NCI-H187 treated with DMSO at 0.1 percent for 48 hours (cell line): ENCODE measurements at places on chromosomes 1 and 21.

DNA sequence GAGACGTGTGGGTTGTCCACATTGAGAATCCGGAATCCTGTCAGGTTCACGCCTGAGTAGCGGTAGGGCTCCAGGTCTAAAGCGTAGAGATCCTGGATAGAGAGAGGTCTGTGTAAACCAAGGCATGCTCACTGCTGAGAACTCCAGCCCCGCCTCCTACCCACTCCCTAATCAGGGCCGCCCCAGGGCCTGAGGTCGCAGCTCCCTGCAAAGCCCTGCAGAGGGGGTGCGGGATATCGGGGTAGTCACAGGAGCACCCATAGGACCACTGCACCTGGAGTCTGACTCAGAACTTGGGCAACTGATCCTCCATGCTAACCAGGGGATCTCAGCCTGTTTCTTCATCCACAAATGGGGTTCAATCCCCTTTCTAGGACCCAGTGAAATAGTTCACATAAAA is 174.4 kb downstream of the GRIK3 start:
- DNase-seq: no peak

GRCh38 chr1:1752636-1753606 is 25.3 kb downstream of the NADK start:
- DNase-seq: no peak

- no peak for DNase-seq
Measured at GRCh38 chr1:37794372-37795339, 1.0 kb downstream of the MANEAL start.

- no peak for DNase-seq
Measured at GRCh38 chr1:111876631-111877030, 112.8 kb downstream of the KCND3 start.

DNA sequence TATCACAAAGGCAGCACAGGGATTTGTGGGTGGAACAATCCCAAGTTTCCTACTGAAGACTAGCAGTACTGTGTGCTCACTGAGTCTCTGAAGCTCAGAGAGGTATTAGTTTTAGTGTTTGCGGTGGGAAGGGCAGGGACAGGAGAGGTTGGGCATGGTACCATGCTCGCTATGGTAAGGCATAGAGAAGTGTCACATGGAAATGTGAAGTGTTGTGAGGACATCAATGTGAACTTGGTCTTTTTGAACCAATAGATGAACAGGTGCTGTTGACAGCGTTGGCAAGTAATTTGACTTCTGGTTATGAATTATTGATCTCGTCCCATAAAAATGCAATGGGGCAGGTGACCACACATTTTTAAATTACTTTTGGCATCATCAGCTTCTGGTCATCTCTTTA is 55.8 kb upstream of the ADAMTS1 start:
- DNase-seq: no peak

DNA sequence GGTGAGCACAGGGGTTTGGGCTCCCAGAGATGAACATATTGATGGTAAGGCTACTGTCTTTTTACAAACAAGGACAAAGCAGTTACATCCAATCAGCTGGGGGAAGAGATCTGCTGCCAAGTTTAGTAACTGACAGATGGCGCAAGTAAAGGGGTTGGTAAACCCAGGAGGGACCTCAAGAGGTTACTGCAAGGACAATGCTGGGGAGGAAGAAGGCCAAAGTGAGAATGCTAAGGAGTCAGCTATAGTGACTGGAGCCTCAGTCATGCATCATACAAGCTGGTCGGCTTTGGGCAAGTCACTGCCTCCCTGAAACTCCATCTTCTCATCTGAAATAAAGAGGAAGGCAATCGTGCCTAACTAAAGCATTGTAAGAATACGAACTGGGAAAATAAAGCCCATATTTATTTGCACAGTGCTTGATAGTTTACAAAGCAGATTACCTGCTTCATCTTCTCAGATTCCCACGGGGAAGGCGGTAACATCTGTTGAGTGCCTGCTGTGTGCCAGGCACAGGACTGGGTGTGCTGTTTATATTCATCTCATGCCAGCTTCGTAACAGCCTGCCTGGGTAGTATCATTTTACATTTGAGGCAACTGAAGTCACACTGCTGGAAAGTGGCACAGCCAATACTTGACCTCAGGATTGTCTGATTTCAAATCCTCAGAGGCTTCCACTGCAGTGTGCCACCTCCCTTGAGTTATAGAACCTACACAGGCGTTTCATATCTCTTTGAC is 114.8 kb downstream of the BEND5 start:
- DNase-seq: no peak

GRCh38 chr1:95309031-95309471 is 75.0 kb downstream of the RWDD3 start:
- DNase-seq: no peak

GRCh38 chr1:222093518-222093917 is 351.6 kb upstream of the DUSP10 start:
- no peak for DNase-seq

GRCh38 chr1:223832637-223832943 is 13.2 kb downstream of the TP53BP2 start:
- DNase-seq: no peak

GRCh38 chr1:52420713-52421112 is 16.3 kb downstream of the PRPF38A start:
- DNase-seq: no peak
